ENCODE measurements at places on chromosomes 1 and 21.

- DNase-seq = no peak
Measured at GRCh38 chr1:179823693-179824092, 53.9 kb downstream of the TOR1AIP2 start.

DNA sequence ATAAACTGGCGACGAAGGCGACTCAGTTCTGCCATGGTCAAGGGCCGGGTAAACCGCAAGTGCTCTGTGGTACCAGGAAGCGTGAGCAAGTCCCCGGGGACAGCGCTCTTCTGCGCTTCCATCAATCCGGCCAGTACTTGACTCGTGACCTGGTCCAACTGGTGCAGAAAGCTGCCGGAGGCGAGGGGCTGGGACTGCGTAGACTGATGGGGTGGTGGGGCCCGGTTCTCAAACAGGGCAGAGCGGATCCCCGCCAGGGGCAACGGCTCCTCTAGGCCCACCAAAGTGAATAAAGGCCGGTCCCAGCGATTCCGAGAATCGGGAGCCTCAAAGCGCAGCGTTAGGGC lies 852 bp downstream of the KTI12 start:
- DNase-seq = no peak

DNA sequence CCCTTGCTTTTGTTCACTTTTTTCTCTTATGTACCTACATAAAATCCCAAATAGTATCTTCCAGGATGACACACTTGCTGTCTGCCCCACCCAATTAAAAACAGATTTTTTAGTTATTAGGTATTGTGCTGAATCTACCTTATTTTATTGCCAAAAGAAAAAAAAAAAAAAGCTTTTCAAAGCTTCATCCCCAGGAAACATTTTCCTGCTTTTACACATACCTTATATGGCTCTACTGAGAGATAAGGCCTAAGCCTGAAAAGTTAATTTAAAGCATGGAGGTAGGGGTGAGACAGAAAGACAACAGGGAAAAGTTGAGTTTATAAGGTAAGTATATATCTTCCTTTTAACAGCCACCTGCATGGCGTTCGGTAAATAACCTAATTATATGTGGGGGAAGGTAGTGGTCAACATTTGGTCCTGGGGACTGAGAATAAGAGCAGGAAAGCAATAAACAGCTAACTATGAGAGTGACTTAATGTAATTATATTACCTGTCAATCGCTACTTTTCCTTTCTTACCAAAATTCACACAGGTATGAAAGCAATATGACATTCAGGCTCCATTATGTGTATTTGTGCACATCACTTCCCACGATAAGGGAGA lies 54.6 kb upstream of the BOLA1 start:
- DNase-seq = no peak

GRCh38 chr1:231020816-231021215 lies 19.2 kb downstream of the FAM89A start:
- no peak for DNase-seq

- DNase-seq = no peak
Measured at GRCh38 chr1:37858931-37859506, 373 bp downstream of the MTF1 start.

DNA sequence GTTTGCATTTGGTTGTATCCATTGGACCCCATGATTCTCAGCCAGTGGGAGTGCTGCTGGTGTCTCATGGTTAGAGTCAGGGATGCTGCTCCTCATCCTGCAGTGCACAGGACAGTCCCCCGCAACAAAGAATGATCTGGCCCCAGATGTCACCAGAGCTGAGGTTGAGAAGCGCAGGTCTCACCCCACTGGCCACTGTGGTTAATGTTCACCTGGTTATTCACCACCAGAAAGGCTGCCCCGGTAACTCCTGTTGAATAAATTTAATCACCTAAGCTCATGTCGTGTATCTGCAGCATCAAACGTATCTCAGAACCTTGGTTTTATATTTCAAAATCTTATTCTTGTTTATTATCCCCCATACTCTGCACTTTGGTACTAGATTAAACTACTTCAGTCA lies 75.8 kb downstream of the ATP5PO start:
- no peak for DNase-seq

GRCh38 chr1:55209247-55209646 lies 5.9 kb downstream of the USP24 start:
- DNase-seq = no peak

- DNase-seq = no peak
Measured at GRCh38 chr1:32335535-32335789, 571 bp downstream of the MARCKSL1 start.

DNA sequence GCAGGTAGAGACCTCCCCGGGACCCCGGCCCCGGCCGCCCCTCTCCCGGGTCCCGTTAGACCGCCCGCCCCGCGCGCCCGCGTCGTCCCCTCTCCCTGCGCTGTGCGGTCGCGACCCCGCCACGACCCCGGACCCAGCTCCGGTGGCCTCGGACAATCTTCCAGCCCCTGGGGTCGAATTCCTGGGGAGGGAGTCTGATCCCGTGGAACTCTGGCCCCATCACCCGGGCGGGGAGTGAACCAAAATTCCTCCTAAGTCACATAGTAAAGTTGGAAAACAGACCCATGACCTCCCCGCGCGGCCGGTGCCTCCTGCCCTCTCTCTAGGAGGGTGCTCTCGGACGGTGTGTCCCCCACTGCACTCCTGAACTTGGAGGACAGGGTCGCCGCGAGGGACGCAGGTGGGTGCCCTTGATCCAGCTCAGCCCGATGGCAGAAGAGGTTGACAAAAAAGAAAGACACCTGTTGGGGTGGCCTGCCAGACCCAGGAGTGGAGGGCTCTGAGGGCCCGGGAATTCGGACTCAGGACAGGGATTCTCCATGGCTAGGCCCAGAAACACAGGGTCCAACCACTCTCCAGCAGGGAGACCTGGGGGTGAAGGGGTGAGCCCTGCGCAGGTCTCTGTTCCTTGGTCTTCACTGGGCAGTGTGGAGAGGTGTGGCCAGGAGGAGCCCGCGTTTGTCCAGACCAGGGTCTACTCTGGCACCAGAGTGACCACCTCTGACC lies 451 bp downstream of the ADAMTSL4 start:
- no peak for DNase-seq

DNA sequence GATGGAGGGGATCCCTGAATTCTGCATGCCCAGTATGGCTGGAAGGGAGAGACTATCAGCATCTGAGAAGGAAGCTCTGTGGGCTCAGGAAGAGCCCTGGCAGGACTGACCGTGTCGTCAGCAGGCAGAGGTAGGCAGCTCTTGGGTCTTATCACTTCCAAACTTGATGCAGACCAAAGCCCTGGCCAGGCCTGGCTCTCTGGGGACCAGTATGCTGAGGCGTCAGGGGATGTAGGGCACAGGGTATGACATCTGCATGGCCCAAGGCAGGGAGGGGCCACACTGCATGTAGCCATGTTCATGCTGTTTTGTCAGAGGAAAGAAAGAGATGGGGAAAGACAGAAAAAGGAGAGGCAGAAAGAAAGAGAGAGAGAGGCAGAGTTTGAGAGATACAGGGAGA lies 6.3 kb downstream of the FGR start:
- no peak for DNase-seq

DNA sequence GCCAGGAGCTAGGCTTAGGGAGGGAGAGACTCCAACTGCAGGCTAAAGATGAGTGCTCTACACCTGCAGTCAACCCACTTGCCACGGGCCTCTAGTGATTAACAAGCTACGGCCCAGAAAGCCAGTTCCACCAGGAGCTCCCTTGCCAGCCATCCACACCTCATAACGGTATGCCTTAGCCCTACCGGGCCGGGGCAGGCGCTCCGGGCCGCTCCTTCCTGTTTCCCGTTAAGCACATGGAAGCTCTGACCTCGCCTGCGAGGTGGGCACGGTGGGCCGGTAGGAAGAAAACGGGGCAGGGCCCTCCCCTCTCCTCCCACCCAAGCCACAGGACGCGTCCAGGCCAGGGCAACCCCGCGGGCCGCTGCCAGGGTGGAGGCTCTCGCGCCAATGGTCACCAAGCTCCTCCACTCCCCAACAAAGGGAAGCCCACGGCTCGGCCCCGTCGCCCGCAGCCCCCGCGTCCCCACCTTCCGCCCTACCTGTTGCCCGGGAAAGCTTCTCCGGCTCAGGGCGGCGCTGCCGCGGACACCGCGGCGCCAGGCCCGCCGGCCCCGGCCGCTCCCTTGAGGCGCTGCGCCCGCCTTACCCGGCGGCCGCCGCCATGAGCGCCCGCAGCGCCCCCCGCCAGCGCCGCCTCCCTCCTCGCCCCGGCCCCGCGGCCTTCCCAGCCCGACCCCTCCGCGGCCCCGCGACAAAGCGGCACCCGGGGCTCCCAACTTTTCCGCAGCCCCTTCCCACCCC lies 627 bp downstream of the CERS2 start:
- DNase-seq = peak; percentile 33

- DNase-seq = no peak
Measured at GRCh38 chr1:192945390-192946130, 113.6 kb downstream of the UCHL5 start.

DNA sequence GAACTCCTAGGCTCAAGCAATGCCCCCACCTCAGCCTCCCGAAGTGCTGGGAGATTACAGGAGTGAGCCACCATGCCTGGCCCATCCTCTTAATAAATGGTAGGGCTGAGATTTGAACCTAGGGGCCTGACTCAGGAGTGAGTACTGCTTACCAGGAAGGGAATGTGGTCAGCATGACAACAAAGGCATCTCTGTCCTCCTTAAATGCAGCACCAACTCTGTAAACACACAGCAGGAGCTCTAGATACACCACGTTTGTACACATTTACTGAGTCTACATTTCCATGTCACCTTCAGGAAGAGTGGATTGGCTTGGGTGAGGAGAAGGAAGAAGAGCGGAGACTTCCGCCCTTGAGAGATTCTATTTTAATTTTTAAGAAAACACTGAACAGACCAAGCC lies 38.5 kb downstream of the HIVEP3 start:
- DNase-seq = no peak

DNA sequence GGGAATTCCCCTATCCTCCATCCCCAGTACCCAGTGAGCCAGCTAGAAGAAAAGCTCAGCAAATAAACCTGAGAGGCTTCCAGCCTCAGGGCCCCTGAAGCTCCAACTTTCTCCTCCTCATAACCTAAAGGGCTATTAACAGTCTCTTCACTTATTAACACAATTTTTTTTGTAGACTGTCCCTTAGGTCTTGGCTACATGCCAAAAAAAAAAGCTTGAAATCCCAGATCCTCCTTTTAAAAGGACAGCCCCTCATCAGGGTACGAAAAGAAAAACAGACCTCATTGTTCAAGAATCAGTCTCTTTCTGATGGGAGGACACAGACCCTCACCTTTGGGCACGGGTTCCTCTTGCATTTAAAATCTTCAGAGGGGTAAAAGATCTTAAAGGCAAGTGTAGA lies 72.8 kb upstream of the CD1D start:
- no peak for DNase-seq

Data from activated T-helper 2 cell treated with anti-CD3 and anti-CD28 coated beads, Interferon-gamma antibody, Interleukin-2, Interleukin-4, amounts not matched to agents 10 μg/mL and 5 μg/mL and 100 μg/mL, durations not matched to agents 14 hours and 24 hours and 36 hours (primary cell).